AG10803 (cell line): ENCODE measurements at places on chromosomes 7 and 10.
A peak's percentile ranks its signal among the peaks of the same experiment; 100 is the strongest.

DNA sequence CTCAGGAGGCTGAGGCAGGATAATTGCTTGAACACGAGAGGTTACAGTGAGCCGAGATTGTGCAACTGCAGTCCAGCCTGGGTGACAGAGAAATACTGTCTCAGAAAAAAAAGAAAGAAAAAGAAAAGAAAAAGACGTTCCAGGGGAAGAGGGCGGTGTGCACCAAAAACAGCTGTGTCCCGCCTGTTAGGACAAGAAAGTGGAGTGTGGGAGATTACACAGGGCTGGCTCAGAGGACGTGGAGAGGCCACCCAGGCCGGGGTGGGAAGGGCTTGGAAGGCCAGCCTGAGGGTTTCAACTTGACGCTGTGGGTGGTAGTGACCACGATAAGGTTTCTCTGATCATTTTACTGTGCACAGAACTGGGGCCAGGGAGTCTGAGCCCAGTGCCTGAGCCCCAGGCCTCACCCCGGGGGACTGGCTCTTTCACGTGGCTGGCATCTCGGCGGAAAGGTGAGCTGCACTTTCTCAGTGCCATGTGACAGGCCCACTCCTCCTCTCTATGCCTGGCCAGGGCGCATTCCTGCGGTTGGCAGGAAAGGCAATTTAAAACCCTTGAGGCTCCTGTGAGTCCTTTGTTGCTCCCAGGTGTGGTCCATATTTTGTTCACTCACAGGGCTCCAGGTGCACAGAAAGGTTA is 13.9 kb downstream of the RHBDD2 start:
- peak; percentile 71 for DNase-seq

- DNase-seq: no peak
These were observed 142.7 kb downstream of the ELFN1 start for GRCh38 chr7:1812509-1813393.

GRCh38 chr10:11610826-11611247 is 613 bp downstream of the USP6NL start:
- DNase-seq: peak; percentile 42

DNA sequence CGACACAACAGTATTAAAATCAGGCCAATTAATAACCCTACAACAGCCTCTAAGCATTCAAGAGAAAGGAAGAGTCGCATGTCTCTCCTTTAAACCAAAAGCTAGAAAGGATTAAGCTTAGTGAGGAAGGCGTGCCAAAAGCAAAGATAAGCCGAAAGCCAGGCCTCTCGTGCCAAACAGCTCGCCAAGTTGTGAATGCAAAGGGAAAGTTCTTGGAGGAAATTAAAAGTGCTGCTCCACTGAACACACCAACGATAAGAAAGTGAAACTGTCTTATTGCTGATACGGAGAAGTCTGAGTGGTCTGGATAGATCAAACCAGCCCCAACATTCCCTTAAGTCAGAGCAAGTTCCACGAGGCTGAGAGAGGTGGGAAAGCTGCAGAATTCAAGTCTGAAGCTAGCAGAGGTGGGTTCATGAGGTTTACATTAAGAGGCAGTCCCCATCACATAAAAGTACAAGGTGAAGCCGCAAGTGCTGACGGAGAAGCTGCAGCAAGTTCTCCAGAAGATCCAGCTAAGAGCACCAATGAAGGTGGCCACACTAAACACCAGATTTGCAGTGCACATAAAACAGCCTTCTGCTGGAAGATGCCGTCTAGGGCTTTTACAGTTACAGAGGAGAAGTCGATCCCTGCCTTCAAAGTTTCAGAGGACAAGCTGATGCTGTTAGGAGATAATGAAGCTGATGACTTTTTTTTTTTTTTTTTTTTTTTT is 194.8 kb downstream of the MAD1L1 start:
- peak; percentile 29 for DNase-seq

GRCh38 chr7:31098642-31099360 is 46.7 kb downstream of the ADCYAP1R1 start:
- DNase-seq: no peak

GRCh38 chr7:56115852-56116538 is at the start of gene NUPR2:
Gene NUPR2 (minus strand): TSS chr7:56116417. CDS start chr7:56116314, 103 bp downstream.
- DNase-seq: no peak

GRCh38 chr7:70489813-70490212 is 642.1 kb upstream of the GALNT17 start:
- no peak for DNase-seq
